ENCODE measurements at places on chromosomes 4 and X.

- DNase-seq, result no peak
Measured at GRCh38 chr4:127048376-127049044, 584.2 kb upstream of the INTU start.

- DNase-seq, result peak; percentile 90
Measured at GRCh38 chr4:6892190-6892908, 17.3 kb upstream of the TBC1D14 start.

GRCh38 chr4:160414496-160414895 is 1311.6 kb downstream of the RAPGEF2 start:
- DNase-seq, result no peak

DNA sequence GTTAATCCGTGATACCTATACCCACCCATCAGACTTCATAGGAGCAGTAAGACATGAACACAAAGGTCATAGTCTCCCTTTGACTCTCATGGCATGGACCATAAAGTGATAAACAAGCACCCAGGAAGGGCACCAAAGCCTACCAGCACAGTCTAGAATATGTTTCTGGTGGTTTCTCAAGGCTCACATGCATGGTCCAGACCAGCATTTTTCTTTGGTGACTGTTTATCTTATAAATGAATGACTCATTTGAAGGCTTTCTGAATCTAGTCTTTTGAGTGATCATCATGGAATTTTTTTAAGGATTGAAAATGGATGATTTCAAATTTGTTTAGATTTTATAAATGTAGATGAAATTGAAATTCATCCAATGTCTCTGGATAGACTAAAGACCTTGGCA is 32.0 kb upstream of the AMELX start:
- DNase-seq, result no peak

- DNase-seq, result no peak
Measured at GRCh38 chr4:99832321-99832720, 15.7 kb downstream of the DAPP1 start.

DNA sequence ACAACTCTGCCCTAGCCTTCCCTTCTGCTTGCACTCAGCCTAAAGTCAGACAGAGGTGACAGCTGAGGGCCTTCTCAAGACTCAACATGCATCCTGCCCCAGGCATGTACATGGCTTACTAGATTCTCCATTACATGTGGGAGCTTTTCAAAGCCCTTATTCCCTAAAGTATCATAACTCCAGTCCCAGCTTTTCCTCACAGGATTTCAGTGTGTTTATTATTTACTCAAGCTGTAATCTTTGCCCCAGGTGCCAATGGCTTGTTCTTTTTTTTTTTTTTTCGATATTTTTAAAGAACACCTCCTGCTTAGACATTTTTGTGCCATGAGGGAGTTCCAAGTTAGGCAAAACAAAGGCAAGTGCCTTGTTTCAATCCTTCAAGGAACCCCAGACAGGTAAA is 154.0 kb upstream of the RADX start:
- no peak for DNase-seq

DNA sequence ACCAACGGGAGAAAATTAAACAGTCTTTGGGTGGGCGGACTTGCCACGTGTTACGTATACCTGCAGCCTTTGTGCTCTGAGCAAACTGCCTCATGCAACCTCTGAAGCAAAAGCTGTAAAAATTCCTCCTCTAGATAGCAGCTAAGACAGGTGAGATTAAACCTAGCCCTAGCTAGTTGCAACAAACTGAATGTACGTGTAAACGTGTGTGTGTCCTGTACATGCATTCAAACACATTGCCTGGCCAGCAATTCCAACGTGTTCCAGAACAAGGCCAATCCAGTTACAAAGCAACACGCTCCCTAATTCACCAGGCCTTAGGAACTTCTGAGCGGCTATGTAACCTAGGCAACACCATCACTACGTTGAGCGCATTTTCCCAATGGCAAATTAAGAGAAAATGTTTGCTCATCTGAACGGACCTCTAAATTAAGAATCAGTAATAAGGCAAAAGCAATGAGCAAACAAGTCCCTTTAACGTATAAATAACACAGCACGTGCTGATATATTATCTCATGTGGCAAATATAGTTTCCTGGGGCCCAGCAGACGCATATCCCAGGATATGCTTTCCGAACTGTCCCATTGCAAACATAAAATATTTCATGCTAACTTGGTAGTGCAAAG is 792 bp downstream of the PPID start:
- DNase-seq, result peak; percentile 50

DNA sequence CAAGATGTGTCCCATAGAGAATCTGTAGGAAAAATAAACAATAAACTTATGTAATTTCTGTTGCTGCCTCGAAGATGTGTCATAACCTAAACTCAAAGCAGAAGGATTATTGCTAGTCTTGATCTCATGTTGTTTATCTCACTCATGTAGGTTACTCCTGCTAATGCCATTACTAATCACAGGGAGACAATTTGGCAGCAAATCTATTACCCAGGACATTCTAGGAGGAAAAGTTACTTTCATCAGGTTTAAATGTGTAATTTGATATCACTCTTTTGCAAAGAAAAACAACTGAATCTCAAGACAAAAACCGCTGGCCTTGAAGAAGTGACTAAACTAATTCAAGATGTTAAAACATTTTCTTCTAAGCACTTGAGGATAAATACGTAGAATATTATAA is 34.0 kb downstream of the LDOC1 start:
- DNase-seq, result no peak

DNA sequence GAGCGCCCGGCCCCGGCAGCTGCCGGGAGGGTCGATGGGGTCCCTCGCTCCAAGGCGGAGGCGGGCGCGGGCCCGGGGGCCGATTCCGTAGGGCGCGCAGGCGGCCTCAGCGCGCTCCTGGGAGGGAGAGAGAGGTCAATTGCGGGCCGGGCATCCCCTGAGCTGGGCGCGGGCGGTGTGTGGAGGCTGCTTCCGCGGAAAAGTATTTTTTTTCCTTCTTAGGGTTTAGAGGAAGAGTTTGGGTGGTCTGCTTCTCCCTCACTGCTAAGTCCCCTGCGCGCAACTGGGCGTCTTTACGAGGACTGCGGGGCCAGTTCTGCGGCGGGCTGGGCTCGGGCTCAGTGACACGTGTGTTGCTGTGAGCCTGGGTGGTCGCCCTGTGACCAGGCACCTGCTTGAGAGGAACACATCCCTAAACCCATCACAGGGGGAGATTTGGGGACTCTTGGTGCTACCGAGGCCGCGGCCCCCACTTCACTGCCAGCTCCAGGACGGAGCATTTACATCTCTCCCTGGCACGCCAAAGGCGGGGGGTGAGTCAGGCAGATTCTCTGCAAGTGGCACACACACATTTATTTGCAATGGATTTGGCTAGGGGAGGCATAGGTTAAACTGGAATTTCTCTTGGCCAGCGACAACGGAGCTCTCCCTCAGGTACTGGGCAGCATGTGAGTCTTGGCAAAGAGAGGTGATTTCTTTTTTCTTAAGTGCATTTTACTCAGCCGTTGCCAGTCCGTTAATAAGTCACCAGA is 151.2 kb upstream of the SLC4A4 start:
- no peak for DNase-seq

GRCh38 chrX:9503261-9503660 is 38.4 kb downstream of the TBL1X start:
- DNase-seq, result no peak

DNA sequence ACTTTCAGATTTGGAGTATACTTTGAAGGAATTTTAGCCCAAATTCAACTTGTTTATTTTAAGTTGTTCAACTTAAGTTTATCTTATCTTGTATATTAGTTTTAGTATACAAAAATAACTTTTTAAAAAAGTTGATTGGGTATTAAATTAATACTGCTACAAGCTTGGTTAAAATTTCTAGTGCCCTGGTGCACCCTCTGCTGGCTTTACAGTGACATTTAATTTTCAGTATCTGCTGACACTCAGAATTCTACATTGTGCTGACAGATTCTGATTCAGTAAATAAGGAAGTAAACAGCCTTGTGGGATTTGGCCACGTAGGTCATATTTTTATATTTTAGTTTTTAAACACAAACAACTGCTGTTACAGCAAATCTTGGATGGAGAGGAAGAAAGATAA is 2.9 kb downstream of the EDA start:
- peak; percentile 57 for DNase-seq

DNA sequence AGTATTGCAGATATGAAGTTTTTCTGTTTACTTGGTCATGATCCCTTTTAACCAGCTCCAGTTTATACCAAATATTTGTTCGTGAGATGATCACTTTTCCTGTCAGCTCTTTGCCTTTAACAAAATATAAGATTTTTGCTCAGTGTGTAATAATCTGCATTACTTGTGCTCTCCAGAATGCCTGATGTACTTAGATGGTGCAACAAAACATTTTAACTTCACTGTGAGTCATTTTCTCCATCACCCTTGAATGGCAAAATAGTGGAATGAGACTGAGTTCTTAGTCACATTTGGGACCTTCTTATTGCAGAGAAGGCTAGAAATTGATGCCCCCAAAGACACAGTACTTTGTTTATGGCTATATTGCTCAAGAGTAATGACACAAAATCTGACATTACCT is 252.0 kb downstream of the FRMPD4 start:
- no peak for DNase-seq

DNA sequence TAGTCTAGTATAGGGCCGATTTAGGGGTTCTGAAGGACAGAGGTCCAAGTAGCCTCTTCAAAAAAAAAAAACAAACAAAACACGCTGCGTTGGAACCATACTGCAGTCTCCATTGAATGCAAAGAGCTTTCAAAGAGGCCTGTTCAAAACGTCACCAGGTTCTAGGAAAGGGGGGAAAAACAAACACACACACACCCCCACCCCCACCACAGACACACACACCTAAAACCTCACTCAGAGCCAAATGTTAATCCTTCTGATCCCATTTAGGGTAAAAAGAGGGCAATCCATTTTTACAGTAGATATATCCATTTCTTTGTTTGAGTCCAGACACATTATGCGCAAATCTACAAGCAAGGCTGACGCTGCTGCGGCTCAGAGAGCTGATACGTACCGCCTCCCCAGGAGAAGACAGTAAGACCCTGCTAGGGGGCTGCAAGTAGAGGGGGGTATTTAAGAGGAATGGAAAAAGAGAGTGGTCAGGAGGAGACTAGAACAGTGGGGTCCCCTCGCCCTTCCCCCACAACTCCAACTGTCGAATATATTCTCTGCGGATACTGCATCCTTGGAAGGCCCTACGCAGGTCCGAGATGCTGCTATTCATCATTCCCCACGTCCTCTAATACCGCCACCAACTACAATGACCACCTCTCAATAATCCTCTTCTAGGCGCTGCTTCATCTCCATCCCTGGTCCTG is 1.3 kb downstream of the NKRF start:
- DNase-seq, result no peak

DNA sequence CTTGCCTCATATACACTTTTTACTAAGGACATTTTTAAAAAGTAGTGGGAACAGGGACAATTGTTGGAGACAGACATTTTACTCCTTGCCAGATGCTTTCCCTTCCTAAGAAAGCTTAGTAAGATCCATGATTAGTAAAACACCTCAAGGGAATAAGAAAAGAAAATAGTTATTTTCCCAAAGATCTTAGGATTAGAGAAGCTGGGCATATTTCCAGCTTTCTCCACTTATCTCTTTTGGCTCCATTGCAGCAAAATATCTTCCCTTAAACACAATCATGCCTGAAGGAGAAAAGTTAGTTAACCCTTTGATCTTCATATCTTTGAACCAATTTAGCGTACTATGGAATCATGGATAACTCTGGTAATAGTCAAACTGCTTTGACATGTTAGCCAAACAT is 257.9 kb downstream of the PCDH18 start:
- no peak for DNase-seq

- peak; percentile 63 for DNase-seq
Measured at GRCh38 chr4:118683513-118683912, 1.7 kb upstream of the METTL14 start.

- no peak for DNase-seq
Measured at GRCh38 chr4:154534296-154534695, 15.9 kb downstream of the PLRG1 start.

DNA sequence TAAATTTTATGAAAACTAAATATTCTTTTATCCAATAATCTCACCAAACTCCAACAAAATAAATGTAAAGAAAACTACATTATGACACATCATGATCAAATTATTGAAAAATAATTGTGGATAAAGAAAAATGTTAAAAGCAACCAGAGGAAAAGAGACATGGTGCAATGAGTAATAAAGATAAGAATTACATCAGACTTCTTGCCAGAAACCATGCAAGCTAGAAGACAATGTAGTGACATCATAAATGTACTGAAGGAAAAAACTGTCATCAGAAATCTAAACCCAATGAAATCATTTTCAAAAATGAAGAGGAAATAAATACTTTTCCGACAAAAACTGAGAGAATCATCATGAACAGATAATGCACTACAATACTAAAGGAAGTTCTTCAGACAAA is 135.9 kb upstream of the EOLA2 start:
- no peak for DNase-seq

DNA sequence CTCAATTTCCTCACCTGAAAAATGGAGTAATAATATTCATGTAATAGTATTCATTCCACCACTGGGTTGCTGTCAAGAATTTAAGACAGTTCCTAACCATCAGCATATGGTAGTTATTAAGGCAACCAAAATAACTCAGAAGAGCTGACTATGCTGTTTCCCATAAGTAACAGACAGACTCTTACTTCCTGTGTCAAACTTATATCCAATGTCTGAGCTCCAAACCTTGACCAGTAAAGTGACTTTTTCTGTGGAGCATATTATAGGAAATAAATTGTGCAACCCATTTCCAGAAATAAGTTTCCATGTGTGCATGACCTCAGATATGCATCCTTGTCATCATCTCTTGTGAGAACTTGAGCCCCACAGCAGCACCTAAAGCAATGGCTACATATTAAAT is 78.8 kb downstream of the HADH start:
- no peak for DNase-seq

- DNase-seq, result no peak
Measured at GRCh38 chr4:78069319-78069718, 12.2 kb downstream of the FRAS1 start.

DNA sequence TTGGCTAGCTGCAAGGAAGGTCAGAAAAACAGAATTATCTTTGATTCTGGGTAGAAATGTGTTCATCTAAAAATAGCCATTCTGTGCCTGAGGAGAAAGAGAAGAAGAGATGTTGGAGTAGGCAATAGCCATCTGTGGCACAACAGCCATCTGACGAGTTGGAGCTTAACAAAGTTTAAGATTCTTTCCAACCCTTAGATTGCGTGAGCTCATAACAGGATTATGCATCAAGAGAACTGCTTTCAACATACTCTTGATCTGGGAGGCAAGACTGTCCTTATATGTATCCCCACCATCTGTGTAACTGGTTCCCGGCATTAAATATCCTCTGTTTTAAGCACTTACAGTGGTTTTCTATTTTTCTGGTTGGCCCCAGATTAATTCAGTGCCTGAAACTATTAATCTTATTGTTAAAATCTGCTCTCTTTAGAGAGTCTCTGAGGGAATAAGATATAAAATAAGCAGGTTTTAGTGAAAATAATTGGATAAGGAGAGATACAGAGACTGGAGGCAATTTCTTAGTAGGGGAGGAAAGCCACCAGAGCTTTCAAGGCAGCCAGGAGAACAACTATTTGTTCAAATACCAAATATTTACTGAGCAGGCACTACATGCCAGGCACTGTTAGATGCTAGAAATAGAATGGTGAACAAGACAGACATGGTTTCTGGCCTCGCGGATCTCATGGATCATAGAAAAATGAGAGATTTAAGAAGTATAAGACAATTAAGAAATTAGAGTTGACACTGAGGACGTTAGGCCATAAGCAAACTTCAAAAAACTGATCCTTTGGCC is 398.0 kb downstream of the SMARCA1 start:
- DNase-seq, result no peak

GRCh38 chrX:68894142-68894512 is 65.3 kb downstream of the EFNB1 start:
- DNase-seq, result no peak

Measured in KBM-7 (cell line).